AG09319 (cell line): ENCODE measurements at places on chromosomes 3 and 15.
A peak's percentile ranks its signal among the peaks of the same experiment; 100 is the strongest.

- DNase-seq = no peak
These were observed 36.6 kb upstream of the EPHB3 start for GRCh38 chr3:184524981-184525336.

DNA sequence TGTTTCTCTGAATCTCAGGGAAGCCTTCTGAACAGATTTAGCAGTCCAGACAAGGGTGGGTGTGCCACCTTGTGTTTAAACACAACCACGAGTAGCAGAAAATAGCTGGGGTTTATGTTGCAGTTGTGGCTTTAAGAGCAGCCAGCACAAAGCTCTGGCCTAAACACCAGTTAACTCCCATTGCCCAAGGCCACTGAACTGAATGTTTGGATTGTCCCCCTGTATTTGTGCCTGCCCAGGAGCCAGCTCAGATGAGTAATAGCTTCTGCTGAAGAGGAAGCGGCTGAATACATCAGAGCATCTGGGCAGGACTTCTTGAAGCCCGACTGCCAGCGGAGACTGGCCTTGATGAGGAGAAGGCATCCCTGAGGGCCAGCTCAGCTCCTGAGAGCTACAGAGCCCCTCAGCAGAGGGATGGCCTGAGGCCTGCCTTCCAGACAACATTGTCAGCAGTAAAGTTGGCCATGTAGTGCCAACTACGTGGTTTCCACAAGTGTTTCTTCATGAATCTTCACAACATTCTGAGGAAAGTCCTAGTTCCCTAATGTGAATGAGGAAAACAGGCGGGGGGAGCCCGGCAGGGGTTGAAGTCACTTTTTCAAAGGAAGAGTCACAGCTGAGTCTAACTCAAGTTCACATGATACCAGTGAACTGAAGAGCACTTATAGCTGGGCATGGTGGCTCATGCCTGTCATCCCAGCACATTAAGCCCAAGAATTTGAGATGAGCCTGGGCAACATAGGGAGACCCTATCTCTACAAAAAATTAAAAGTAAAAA, 65.8 kb upstream of the ZBTB38 start:
- DNase-seq = peak; percentile 88

DNA sequence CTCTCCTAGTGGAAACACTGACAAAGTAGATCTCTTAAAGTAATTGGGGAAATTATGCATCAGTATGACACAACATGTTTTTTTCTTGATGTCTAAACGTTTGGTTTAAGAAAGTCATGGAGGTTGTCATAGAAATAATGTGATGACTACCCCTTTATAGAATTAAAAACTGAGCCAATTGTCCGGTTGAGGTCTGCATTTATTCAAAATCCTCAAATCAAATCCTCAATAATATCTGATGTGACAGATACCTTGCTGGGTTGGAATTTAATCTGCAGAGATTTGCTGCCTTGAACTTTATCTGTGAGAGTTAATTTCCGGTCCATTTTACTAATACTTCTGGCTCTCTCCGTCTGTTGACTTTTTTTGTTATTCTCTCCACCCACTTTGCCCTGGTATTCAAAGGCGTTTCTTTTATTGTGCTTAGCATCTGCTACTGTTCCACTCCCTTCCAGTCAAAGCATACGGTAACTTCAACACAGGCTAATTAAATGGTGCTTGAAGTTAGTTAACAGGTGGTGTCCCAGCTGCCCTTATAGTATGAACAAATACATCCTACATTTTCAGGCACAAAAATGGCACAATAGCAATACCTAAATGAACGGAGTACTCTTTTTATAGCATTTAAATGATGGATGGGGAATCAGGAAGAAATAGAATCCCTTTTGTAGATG, 628.3 kb downstream of the ROBO1 start:
- no peak for DNase-seq

- no peak for DNase-seq
These were observed 246.1 kb downstream of the NFKBIZ start for GRCh38 chr3:102095383-102095782.

GRCh38 chr15:79332824-79333510, 22.1 kb downstream of the TMED3 start:
- no peak for DNase-seq

- DNase-seq = no peak
These were observed 783.0 kb upstream of the ARPP21 start for GRCh38 chr3:34856081-34856947.

GRCh38 chr3:124409650-124410275, 320.5 kb upstream of the UMPS start:
- no peak for DNase-seq

DNA sequence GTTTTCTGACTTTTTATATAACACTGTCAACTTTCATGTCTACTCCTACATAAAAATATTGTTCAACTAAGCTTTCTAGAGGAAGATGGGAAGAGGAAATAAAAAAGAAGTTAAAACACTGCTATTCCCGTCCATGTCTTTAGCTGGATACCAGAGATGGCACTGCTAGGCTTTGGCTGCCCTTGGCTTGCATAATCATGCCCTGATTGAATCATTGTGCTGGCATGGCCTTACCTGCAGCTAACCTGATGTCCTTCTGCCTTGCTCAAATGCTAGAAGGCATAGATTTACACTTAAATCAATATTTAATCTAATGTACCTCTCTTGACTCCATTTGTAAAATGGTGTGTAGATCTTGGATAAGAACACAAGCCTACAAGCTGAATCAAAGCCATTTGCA, 539.7 kb upstream of the IL12A start:
- DNase-seq = no peak

- DNase-seq = no peak
These were observed 245.3 kb upstream of the P2RY1 start for GRCh38 chr3:152589644-152590043.

DNA sequence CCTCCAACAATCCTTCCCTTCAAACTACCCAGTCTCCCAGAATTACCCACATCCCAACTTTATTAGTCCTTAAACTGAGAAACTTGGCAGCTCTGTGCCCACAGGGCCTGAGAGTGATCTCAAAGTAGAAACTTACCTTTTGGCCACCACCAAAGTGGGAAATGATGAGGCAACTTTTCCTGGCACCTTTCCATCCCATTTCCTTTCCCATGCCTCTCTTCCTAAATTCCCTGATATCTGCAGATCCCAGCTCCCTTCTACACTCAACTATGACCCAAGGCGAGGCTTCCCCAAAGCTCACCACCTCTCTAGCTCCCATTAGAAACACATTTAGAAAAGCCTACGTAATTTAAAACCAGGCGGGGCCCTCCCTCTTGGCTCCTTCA, 271.9 kb downstream of the FOXP1 start:
- DNase-seq = no peak

DNA sequence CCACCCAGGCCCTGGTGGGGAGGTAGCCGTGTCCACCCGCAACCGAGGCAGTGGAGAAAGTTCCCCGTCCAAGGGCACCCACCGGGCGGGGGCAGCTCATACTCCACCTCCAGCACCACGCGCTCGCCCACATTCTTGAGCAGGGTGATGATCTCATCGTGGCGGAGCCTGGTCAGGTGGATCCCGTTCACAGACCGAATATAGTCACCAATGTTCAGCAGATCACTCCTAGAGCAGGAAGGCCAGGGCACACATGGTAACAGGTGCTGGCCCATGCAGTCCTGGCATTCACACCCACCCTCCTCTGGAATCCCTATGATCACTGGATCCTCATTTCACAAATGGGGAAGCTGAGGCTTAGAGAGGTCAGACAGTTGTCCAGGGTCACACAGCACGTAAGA, 15.8 kb downstream of the GRIP2 start:
- no peak for DNase-seq
